T-helper 17 cell (primary cell): ENCODE measurements at places on chromosomes 1 and 21. TPM values are rescaled to one million over a fixed set of nuclear protein-coding genes. Genes with fewer than 3 reads are reported as not detected.

MX2 gene
- total RNA-seq = 97.2 TPM

LINGO4 gene
- total RNA-seq = 1.6 TPM

- peaks cover 8% of the 10 kb centered on the region for H3K4me1 ChIP-seq
- H3K27ac ChIP-seq = no peak overlapping the region
- H3K27me3 ChIP-seq = no peaks in the 10 kb centered on the region
Observed at GRCh38 chr1:41557751-41558455, 73.4 kb upstream of the EDN2 start.

GPR161 gene
- total RNA-seq = 0.13 TPM

DNA sequence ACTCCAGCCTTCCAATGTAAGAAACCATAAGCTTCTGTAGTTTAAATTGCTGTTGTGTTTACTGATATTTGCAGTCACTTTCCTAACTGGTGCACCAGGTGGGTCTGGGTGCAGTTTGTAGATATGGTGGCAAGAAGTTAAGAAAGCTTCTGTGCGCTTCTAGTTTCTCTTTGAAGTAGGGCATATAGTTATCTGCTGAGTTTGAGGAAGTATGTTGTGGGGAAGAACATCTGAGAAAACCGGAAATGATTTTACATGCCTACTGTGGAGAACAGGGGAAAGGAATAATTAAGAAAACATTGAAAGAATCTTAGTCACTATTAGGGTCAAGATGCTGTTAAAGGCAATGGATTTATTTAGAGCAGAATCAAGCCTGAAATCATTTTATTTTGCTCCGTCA, 14.9 kb upstream of the SLC44A5 start:
- H3K4me1 ChIP-seq = no peaks in the 10 kb centered on the region
- no peak for DNase-seq
- H3K4me3 ChIP-seq = no peak overlapping the region
- peaks cover 23% of the 10 kb centered on the region for H3K27me3 ChIP-seq

GIPC2 gene
- total RNA-seq = 0.17 TPM

- H3K27ac ChIP-seq = no peak overlapping the region
- H3K4me1 ChIP-seq = peaks cover 5% of the 10 kb centered on the region
- no peaks in the 10 kb centered on the region for H3K27me3 ChIP-seq
- no peak overlapping the region for H3K4me3 ChIP-seq
Observed at GRCh38 chr1:172345077-172345476, 75.4 kb upstream of the C1orf105 start.

DNA sequence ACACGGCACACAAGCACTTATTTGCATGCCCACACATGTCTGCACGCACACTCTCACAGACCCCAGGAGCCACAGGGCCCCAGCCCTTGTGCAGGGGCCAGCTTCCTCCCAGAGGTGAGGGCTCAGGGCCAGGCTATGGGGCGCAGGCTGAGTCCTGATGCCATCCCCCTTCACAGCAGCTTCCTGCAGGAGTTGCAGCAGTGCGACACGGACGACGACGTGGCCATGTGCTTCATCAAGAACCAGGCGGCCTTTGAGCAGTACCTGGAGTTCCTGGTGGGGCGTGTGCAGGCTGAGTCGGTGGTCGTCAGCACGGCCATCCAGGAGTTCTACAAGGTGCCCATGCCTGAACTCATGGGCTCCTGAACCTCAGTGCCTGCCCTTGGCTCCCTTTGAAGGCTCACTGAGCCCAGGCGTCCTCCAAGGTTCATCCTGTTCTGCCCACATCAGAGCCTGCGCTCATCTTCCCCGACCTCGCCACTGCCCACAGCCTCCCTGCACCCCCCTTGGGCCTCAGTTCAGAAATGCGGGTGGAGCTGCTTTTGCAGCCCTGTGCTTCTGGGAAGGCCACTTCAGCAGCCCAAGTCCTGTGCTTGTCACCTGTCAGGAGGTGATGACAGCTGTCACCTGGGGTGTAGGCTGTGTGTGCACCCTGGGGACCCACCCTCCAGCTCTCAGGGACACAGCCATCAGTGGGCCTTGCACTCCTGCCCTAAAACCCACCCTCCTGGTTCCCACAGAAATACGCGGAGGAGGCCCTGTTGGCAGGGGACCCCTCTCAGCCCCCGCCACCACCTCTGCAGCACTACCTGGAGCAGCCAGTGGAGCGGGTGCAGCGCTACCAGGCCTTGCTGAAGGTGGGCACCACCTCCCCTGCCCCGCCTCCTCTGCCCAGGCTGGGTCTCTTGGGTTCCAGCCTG, 66.6 kb downstream of the TRIM11 start:
- H3K27ac ChIP-seq = no peak overlapping the region
- peaks cover 2% of the 10 kb centered on the region for H3K36me3 ChIP-seq
- no peaks in the 10 kb centered on the region for H3K27me3 ChIP-seq
- no peak overlapping the region for H3K4me3 ChIP-seq

NBPF4 gene
- total RNA-seq = not detected

HSD17B7 gene
- 13.3 TPM for total RNA-seq

ALDH4A1 gene
- total RNA-seq = 1.2 TPM

HSPB7 gene
- not detected for total RNA-seq

- peaks cover 4% of the 10 kb centered on the region for H3K36me3 ChIP-seq
- H3K4me3 ChIP-seq = no peak overlapping the region
- no peak for DNase-seq
- H3K27me3 ChIP-seq = no peaks in the 10 kb centered on the region
- peak overlapping the region; percentile 70 for H3K27ac ChIP-seq
Observed at GRCh38 chr1:11174261-11174942, 14.8 kb upstream of the ANGPTL7 start.

DNA sequence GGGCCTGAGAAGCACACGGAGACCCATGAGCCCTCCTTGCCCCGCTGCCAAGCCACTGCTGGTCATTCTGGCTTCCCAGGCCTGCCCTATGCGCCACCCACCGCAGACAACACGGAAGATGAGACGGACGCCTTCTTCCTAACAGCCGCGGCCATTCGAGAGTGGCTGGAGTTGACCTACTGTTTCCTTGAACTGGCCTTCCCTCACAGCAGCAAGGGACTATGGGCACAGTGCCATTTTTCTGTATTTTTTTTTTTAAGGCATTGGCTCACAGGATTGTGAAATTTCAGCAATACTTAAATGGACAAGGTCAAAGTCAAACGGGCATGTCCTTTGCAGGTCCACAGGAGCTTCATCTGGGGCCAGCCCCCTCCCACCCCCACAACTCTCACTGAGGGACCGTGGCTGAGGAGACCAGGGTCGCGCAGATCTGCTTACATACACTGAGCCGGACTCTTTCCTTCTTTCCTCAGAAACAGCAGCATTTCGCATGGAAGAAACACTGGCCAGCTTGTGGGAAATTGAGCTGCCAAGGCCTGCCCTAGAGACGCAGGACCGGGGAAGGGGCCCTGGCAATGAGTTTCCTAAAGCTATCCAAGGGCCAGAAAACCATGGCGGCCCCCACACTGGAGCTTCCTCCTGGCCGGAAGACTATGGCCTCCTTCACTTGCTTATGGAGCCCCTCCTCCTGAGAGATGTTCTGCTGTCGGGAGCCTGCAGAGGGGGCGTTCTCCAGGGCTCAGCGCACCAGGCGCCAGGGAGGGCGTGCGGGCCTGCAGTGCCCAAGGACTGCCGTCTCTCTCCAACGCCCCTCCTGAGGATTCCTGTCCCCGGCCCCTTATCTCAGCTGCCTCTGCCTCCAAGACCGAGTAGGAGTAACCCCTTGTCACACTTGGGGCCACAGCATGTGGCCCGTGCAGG, 98.9 kb downstream of the PGBD5 start:
- no peak for DNase-seq
- H3K27ac ChIP-seq = no peak overlapping the region
- H3K4me3 ChIP-seq = no peak overlapping the region
- H3K27me3 ChIP-seq = peaks cover 16% of the 10 kb centered on the region

- peaks cover 2% of the 10 kb centered on the region for H3K36me3 ChIP-seq
- H3K4me1 ChIP-seq = peaks cover 15% of the 10 kb centered on the region
- H3K27ac ChIP-seq = no peak overlapping the region
Observed at GRCh38 chr1:182601913-182602312, 2.3 kb downstream of the RGS16 start.

CYB561D1 gene
- total RNA-seq = 23.5 TPM

CCDC27 gene
- not detected for total RNA-seq

DNA sequence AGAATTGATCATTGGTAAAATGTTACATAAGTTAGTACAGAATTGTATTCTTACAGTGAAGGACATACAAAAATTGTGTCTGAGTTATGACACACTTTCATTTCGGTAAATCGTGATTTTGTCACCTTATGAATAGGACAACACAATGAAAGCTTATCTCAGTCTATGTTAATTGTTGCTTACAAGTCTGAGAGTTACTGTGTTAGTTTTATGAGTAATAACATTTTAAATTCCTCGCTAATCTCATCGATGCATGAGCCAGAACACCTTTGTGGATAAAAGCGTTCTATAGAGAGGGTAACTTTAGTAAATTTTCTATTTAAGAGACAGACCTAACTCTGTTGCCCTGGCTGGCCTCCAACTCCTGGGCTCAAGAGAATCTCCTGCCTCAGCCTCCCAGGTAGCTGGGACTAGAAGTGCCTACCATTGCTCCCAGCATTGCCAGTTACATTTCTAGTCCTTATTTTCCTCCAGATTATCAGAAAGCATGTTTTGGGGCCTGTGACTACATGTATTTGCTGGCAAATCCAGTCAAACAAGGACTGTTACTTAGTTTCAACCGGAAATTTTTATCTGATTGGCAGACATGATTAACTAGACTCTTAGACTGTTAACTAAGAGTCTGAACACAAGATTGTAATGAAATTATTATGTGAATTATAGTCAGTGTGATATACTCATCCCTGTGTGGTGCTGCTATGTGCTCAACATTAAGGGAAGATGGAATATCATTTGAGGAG, 3.0 kb downstream of the PRRC2C start:
- no peaks in the 10 kb centered on the region for H3K27me3 ChIP-seq
- peak overlapping the region; percentile 62 for H3K27ac ChIP-seq
- no peak for DNase-seq

DNA sequence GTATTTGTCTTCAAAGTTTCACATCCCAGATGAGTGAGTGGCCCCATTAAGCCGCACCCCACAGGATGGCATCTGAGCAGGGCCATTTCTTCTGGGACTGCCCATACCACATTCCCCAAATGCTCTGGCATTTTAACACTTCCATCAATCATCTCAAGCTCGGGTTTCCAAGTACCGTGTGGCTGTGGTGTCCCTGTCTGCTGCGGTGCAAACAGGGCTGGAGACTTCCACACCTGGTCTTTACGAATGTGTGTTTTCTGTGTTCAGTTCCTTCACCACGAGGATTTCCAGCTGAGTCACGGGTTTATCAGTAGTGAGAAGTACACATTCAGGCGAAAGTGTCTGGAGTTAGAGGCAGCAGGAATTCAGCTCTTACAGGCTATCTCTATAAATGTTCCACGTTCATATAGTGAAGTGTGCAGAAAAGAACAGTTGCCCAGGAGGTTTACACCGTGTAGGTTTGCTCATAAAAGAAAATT, 195.2 kb downstream of the RHOU start:
- H3K27ac ChIP-seq = no peak overlapping the region
- H3K4me3 ChIP-seq = no peak overlapping the region
- peaks cover 5% of the 10 kb centered on the region for H3K27me3 ChIP-seq

DNA sequence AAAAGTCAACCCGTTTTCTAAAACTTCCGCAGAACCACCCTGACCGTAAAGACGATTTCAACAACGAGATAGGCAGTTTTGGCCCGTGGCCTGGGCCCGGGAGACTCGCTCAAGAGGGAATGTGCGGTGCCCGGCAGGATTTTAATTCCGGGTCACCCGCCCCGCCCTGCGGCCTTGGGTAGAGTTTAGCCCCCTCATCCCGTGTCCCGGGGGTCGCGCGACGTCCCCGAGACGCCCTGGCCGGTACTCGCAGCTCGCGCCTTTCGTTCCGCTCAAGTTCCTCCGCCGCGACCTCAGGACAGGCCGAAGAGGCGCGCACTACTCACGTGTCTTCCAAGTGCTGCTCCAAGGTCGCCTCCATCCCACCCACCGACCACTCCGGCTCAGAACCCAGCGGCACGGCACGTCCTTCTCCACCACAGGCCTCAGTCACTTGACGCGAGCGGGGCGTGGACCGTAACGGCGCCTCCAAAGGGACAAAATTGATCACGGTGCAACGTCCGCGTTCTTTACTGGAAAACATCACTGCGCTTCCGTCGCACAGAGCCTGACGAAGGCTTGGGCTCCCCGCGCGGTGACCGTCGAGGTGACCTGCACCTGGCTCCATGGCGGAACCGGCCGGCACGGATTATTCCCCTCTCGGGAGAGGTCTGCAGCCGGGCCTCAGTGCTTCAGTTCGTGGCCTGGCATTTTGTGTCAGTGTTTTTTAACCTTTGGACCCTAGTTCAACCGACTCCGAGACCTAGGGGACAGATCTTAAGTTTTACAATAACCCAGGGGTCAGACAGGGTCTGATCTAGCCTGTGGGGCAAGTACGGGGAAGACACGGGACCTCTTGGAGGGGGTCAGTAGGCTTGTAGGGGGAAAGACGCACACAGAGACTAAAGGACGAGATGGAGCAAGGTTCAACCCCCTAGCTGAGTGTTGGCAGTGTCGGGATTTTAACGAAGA, at the start of gene LAMTOR5:
LAMTOR5 (minus strand) TSS at position 435 of the 951 bp plus-strand sequence; CDS start at position 361, 74 bp downstream.
- DNase-seq = peak; percentile 84
- peak within 1 kb of the TSS; percentile 100 for H3K4me3 ChIP-seq
- H3K4me1 ChIP-seq = peaks cover 17% of the 10 kb centered on the region
- peaks cover 3% of the 10 kb centered on the region for H3K36me3 ChIP-seq

LGR6 gene
- total RNA-seq = 0.25 TPM

DNA sequence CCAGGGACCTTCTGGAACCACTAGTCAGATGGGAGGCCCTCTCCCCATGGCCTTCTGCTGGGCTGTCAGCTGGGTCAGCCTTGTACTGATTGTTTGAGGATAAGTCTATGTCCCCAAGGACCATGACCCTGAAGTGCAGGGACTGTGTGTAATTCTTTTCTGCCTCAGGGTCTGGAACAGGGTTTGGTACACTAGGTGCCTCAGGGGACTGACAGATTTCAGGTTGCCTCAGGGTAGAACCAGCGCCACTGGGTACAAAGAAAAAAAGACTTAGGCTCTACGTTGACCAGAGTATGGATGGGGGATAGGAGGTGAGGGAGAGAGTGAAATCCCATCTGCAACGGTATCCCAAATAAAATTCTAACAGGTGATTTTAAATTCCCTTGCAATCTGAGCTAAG, 3.0 kb downstream of the KDF1 start:
- H3K36me3 ChIP-seq = peaks cover 3% of the 10 kb centered on the region
- H3K27ac ChIP-seq = no peak overlapping the region
- H3K4me3 ChIP-seq = no peak overlapping the region
- H3K27me3 ChIP-seq = peaks cover 6% of the 10 kb centered on the region

- H3K27ac ChIP-seq = no peak overlapping the region
- H3K36me3 ChIP-seq = no peaks in the 10 kb centered on the region
- H3K27me3 ChIP-seq = peaks cover 17% of the 10 kb centered on the region
- H3K4me3 ChIP-seq = no peak overlapping the region
Observed at GRCh38 chr1:187045371-187045770, 216.6 kb downstream of the PLA2G4A start.

GRCh38 chr1:244854865-244855578, 9.3 kb downstream of the HNRNPU start:
- H3K36me3 ChIP-seq = peaks cover 9% of the 10 kb centered on the region
- DNase-seq = no peak
- H3K27ac ChIP-seq = peak overlapping the region; percentile 99
- peaks cover 53% of the 10 kb centered on the region for H3K4me1 ChIP-seq
- peak overlapping the region; percentile 78 for H3K4me3 ChIP-seq

GRCh38 chr1:42136466-42136865, 16.7 kb upstream of the GUCA2B start:
- no peak overlapping the region for H3K4me3 ChIP-seq
- H3K27ac ChIP-seq = no peak overlapping the region
- peaks cover 2% of the 10 kb centered on the region for H3K4me1 ChIP-seq
- no peak for DNase-seq
- peaks cover 21% of the 10 kb centered on the region for H3K27me3 ChIP-seq

GRCh38 chr1:160666079-160666442, 19.2 kb upstream of the SLAMF1 start:
- peaks cover 5% of the 10 kb centered on the region for H3K36me3 ChIP-seq
- no peak for DNase-seq
- H3K27ac ChIP-seq = peak overlapping the region; percentile 95
- H3K4me1 ChIP-seq = peaks cover 62% of the 10 kb centered on the region
- no peaks in the 10 kb centered on the region for H3K27me3 ChIP-seq
- H3K4me3 ChIP-seq = peak overlapping the region; percentile 84
